ENCODE measurements at places on chromosomes 6 and 20.
A peak's percentile ranks its signal among the peaks of the same experiment; 100 is the strongest.

GRCh38 chr6:138339024-138339423, 38.7 kb upstream of the SMIM28 start:
- no peak for DNase-seq

DNA sequence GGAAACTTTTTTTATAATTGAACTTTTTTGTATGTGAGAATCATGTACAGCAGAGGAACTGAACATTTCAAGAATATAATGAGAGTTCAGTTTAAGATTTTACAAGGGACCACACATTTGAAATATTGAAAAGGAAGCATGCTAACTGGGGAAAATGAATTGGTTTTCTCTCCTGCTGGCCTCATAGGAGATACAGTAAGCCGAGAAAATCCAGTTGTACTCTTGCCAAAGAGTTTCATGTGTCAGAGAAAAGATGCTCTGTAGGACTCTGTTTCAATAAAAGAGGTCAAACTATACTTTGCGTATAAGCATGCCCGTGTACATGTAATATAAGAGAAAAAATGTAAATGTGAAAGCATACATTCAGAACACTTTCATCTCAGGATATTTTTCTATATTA, 393.5 kb upstream of the NRSN1 start:
- DNase-seq: no peak

GRCh38 chr6:107699697-107700325, 124.3 kb downstream of the SCML4 start:
- no peak for DNase-seq

- no peak for DNase-seq
These were observed 138.5 kb upstream of the AKAP12 start for GRCh38 chr6:151101161-151101815.

DNA sequence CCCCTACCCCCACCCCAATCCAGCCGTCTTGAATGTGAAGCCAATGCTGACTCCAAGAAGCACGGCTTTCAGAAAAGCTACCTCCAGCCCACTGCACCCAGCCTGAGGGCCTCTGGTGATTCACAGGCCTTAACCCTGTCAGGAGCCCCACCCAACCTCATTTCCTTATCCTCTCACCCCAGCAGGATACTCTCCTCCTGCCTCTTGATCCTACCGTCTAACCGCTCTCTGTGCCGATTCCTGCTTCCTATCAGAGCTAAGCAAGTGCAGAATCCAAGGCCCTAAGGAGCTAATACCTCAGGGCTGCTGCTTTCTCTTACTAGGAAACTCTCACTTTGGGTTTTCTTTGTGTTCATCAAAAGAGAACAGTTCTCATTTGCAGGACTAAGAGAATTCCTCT, 47.2 kb downstream of the TRERF1 start:
- no peak for DNase-seq

GRCh38 chr20:1335961-1336698, 7.2 kb upstream of the SDCBP2 start:
- DNase-seq: no peak

DNA sequence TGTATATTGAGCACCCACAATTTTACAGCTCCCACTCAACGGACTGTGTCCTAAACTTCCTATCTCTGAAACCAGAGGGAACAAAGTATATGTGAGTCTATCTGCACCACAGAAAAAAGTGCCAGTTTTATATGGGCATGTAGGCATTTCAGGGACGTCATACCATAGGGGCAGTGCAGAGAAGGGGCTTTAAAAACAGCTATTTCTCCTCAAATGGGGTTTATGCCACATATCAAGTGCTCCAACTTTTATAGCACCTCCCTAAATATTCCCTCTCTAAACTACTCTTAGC, 28.9 kb upstream of the ASF1A start:
- DNase-seq: no peak

- DNase-seq: no peak
These were observed 1.7 kb downstream of the PDE7B start for GRCh38 chr6:135853227-135853626.

DNA sequence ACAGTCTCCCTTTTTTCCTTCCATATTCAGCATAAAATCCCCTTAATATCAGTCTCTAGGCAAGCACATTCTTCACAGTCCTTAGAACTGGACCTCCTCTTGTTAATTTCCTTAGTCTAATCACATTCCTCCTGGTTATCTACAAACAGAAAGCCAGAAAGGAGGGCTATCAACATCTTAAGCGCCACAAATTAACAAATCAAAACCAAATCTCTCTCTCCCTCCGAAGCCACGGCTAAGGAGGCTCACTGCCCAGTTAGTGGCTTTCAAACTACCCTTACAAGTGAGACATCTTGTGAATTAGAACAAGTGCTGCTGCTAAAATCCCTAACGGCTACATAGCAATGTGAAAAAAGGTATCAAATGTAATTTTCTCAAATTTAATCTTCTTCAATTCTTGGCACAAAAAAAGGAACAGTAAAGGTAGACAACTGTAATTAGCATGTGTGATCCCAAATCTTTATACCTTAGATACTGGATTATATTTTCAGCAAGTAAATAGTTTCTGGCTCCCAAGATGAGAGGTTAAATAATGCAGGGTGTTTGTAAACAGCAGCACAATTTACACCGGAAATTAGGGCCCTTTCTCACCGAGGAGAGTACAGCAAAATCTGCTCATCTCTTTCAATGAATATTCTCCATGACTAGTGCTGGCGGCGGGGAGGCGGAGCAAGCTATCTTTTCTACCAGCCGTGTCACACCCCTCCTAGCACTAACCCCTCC, 1.4 kb upstream of the TRIM39 start:
- DNase-seq: no peak

DNA sequence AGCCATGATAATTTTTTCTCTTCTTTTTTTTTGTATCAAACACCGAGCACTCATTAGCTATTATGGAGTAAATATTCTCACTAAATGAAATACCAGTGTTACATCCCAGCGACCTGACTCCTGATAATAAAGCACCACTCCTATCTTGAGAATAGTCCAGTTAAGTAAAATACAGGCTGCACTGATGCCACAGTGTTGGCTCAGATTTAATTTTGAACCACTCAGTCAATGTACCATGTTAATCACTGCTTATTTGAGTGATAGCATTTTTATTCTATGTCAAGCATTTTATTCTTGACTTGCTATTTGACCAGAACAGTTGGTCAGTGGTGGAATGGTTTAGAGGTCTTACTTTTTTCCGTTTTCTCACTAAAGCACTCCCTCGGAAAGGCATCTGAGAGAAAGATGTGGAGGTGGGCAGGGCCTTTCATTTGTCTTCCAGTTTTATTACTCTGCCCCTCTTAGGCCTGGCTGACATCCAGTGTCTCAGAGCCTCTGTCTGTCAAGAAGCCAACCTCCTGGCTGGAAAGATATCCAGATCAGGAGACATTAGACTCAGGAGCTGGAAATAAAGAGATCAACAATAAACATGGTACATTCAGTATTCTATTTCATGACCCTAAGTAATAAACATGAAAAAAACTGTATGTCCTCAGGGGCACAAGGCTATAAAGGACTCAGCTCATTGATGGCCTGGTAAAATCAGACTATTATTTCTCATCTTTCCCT, 457.8 kb downstream of the EPM2A start:
- DNase-seq: peak; percentile 7

GRCh38 chr20:19947611-19948264, 69.4 kb upstream of the NAA20 start:
- DNase-seq: no peak

DNA sequence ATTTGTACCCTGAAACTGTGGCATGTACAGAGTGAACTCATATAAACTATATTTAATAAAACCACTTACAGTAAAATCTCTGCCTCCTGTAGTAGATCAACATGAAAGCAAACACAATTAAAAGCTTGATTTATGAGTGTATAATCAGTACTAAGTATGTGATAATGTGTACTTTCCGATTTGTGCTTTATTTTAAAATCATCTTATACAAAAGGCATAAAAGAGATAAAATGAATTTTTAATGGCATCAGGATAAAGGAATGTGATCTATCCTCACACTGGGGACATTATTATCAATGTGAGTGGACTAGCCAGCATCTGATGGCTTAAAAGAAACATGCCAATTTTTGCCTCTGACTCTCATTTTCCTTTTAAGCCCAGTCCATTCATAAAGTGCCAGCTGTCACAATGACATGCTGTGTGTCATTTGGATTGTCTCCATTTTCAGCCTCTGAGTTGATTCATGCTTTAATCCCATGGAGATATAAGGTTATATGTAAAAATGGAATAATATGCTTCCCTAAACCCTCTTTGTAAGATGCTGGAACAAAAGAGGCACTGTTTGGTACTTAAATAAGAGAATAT, 831.6 kb upstream of the EYS start:
- DNase-seq: no peak

GRCh38 chr6:13762611-13763441, 51.2 kb upstream of the RANBP9 start:
- no peak for DNase-seq

DNA sequence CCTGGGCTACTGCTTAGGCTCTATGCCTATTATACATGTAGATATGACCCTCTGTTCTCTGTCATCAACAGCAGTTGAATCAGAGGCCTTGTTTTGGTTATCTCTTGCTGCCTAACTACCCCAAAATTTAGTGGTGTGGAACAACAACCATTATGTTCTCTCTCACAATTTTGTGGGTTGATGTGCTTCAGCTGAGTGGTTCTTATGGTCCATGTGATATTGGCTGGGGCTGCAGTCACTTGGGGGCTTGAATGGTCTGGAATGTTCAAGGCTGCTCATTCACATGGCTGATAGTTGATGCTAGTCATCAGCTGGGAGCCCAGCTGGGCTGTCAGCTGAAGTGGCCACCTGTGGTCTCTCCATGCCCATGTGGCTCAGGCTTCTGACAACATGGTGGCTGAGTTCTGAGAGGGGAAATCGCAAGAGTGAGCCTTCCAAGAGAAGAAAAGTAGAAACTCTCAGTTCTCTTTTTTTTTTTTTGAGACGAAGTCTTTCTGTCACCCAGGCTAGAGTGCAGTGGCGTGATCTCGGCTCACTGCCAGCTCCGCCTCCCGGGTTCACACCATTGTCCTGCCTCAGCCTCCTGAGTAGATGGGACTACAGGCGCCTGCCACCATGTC, 47.8 kb downstream of the SHLD1 start:
- no peak for DNase-seq

- peak; percentile 80 for DNase-seq
These were observed 130.6 kb downstream of the BCAS1 start for GRCh38 chr20:53939572-53940359.

All from left renal pelvis (tissue), 4 donors.